ENCODE measurements at places on chromosomes 5 and 9.

- DNase-seq: no peak
Measured at GRCh38 chr5:175728885-175729828, 71.3 kb downstream of the HRH2 start.

DNA sequence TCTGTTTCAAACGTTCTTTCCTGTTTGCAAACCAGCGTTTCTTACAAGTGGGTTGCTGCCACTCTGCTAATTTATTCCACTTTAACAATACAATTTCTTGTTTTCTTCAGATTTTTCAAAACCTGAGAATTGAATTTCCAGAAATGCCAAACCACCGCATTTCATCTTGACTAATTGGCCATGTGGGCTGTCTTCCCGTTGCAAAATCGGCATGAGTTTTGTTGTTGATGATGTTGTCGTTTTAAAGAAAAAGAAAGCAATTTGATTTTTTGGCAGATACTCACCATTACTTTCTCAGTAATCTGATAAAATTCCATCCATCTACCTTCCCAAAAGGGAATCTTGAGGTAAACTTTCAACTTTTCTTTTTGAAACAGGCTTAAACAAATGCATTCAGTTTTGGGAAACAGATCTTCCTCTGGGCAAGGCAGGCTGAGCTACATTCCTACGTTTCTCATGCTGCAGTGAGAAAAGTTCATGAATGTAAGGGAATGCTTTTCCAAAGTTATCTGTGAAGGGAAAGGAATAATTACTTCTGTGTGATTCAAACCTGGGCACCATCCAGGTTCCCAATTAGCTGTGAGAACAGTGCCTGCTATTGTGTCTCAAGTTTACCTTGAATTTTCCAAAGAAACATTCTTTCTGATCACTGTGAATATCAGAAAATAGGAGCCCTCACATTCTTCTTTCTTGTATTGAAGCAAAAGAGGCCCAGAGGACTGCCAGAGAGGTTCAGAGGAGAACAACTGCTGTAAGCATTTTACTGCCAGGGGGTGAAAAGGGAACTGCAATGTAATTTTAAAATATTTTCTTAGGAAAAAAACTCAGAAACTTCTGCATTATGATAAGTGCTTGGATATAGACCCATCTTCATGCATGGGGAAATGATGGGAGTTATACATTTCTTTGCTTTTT, 100.7 kb upstream of the TUT7 start:
- no peak for DNase-seq

DNA sequence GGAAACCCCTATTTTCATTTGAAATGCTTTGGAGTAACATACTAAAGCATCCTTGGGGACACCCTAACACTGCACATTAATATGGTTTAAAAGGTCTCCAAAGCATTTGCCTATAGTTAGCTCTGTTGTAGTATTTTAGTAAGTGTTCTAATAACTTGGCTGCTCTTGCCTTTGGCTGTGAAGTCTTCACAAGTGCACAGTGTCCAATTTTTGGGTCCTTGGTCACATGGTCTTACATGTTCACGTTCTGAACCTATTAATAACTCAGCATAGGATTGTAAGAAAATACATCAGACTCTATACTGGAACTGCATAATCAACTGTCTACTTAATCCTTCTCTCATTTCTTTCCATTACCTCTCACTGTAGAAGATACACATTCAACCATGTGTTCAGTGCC, 17.4 kb downstream of the ADAMTS19 start:
- DNase-seq: no peak

DNA sequence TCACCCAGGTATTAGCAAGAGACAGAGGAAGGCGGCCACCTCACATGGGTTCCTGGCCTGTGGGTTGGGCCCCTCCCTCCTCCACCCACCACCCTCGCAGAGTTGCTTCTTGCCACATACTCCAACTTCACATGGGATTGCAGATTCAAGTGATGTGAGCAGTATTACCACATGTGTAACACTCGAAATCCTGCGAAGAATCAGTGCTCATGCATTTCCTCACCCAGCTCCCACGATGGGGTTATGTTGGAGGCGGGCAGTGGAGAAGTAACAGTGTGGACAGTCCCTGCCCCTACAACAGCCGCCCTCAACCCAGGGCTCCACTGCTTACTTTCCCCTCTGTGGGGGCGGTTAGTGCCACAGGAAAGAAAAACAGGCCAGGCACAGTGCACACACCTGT, 3.9 kb upstream of the FBP1 start:
- DNase-seq: no peak

DNA sequence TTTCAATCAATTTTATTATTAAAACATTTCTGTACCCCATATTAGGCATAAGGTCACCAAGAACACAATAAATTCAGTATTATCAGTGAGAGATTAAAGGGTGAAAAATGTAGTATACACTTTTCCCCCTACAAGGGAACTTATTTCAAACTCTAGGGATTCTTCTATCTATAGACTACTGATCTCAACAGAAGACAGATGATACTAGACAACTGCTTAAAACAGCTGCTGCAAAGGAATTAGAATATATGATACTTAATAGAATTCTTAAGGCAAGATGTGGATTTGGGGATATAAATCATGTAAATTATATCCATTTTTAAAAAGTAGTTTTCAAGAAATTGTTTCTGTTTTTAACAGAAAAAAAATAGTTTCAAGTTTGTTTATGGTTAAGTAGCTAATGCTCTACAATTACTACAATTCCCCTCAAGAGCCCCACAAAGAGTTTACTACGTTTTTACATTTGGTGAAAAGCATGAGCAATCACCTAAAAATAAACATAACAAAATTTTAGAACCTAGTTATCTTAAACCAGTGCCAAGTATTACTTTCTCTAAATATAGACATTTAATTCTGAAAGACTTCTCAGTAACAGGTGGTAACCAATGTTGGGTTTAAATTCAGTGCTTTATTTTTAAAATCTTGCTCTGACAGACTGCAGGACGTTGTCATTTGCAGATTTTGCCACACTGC, 6.0 kb downstream of the KIF24 start:
- DNase-seq: no peak

GRCh38 chr5:169837686-169838085, 142.6 kb downstream of the INSYN2B start:
- no peak for DNase-seq
